PC-9 (cell line): ENCODE measurements at places on chromosomes 5 and 9. TPM values are rescaled to one million over a fixed set of nuclear protein-coding genes. Genes with fewer than 3 reads are reported as not detected.

PCDHGB5 gene
- not detected in 2 replicates for total RNA-seq

DNA sequence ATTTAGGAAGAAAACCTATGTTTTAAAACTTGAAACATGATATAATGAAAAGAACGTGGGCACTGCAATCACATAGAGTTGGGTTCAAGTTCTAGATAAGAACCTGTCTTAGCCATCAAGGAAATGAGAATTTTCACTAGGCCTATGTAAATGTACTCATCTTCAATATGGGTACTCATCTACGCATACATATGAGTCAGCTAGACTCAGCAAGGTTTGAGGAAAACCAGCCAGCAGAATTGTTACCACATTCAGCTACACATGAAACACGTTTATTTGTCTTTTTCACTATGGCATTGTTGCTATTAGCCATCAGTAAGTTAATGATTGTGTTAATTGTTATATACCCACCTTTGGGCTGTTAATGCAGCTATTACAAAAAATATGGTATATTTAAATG is 146.3 kb downstream of the CHSY3 start:
- DNase-seq, result no peak

- no peak for DNase-seq
These were observed 194.8 kb downstream of the PDZD2 start for GRCh38 chr5:31833710-31834109.

GRCh38 chr5:75668977-75669689 is 48.1 kb downstream of the POC5 start:
- peak; percentile 31 for DNase-seq

DNA sequence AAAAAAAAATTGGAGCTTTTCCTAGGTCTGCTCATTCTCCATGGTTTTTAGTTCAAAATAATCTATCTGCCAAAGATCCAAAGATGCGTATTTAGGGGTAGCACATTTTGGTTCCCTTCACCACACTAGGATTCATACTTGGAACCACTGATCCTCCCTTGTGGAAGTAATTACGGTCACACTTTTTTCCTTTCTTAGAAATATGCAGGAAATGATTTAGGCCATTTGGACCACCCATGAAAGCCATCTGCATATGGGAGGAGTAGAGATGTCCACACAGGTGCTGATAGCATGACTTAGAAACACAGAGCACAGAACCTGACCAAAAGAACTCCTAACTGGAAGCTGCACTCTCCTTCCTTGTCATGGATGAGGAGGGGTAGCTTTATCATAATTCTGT is 105.9 kb upstream of the RAI14 start:
- no peak for DNase-seq
